ENCODE measurements at places on chromosomes 1 and 21.

- DNase-seq: no peak
These were observed 178.8 kb downstream of the ETS2 start for GRCh38 chr21:38984568-38984967.

- DNase-seq: no peak
These were observed 43.1 kb downstream of the SCP2 start for GRCh38 chr1:52970149-52970548.

- DNase-seq: no peak
These were observed 134.4 kb downstream of the GALNT2 start for GRCh38 chr1:230201445-230201844.

GRCh38 chr1:17167041-17167785 is 37.7 kb upstream of the PADI1 start:
- DNase-seq: no peak

- DNase-seq: no peak
These were observed 78.9 kb upstream of the DMRTA2 start for GRCh38 chr1:50502147-50502546.

- no peak for DNase-seq
These were observed 5.9 kb upstream of the TAGLN2 start for GRCh38 chr1:159931101-159931794.

- peak; percentile 23 for DNase-seq
These were observed 16.2 kb downstream of the ATP1A4 start for GRCh38 chr1:160167580-160167979.
